HuH-7 (cell line): ENCODE measurements at places on chromosomes 3 and 15.

DNA sequence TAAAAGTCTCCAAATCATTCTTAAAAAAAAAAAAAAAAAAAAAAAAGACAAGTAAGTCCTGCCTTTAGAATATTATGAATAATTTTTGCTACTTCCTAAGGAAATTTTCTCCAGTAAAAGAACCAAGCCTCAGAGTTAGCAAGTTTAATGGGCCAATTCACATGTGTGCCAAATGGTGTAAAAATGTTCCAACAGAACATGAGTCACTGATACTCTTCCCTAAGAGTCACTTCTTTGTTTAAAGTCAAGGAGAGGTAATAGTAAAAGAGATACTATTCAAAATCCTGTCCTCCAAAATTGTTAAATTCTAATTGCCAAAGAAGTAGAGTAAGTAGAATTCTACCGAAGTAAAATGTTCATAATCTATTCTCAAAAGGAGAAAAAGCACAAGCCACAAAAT is 17.7 kb upstream of the CPA3 start:
- DNase-seq = no peak

DNA sequence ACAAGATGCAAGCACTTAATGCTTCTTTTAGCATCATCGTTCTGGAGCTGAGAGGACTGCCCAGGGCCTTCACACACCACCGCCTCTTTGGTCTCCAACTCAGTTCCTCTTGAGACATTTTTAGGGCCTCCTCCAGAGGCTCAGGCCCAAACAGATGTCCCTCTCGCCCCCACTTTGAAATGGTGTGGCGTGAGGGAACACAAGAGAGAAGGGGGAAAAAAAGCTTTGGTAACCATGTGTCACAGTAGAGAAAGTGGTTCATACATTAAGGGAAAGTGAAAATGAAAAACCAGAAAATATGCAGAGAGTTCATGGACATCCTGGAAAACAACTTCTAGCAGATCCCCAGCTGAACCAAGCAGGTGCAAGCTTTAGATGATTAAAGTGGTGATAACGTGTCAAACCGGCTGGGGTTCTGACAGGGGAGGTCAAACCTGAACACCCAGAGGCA is 33.1 kb upstream of the FOXP1 start:
- no peak for DNase-seq

DNA sequence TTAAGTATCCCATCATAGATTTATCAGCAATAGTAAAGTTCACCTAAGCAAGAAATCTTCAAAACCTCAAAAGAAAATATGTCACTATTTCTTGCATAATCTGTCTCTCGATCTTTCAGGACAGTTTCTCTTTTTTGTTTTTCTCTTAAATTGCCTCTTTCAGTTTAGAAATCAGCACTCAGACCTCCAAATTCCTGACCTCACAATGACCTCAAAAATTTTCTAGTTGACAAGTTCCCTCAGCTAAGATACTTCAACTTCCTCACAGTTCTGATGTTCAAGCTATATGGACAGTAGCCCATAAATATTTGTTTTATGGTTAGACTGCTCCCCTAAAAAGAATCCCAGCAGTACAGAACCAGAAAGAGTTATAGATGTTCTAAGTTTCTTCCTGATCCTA is 24.1 kb downstream of the SLC24A5 start:
- DNase-seq = no peak

DNA sequence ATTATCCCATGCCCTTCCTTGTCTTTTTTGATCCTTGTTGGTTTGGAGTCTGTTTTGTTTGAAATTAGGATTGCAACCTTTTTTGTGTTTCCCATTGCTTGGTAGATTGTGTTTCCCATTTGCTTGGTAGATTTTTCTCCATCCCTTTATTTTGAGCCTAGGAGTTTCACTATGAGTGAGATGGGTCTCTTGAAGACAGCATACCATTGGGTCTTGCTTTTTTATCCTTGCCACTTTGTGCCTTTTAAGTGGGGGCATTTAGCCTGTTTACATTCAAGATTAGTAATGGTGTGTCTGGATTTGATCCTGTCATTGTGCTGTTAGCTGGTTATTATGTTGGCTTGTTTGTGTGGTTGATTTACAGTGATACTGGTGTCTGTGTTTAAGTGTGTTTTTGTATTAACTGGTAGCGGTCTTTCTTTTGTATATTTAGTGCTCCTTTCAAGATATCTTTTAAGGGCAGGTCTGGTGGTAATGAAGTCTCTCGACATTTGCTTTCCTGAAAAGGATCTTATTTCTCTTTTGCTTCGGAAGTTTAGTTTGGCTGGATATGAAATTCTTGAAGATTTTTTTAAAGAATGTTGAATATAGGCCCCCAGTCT is 70.8 kb downstream of the AKAP13 start:
- no peak for DNase-seq

GRCh38 chr3:105647047-105647446 is 221.8 kb downstream of the CBLB start:
- no peak for DNase-seq

DNA sequence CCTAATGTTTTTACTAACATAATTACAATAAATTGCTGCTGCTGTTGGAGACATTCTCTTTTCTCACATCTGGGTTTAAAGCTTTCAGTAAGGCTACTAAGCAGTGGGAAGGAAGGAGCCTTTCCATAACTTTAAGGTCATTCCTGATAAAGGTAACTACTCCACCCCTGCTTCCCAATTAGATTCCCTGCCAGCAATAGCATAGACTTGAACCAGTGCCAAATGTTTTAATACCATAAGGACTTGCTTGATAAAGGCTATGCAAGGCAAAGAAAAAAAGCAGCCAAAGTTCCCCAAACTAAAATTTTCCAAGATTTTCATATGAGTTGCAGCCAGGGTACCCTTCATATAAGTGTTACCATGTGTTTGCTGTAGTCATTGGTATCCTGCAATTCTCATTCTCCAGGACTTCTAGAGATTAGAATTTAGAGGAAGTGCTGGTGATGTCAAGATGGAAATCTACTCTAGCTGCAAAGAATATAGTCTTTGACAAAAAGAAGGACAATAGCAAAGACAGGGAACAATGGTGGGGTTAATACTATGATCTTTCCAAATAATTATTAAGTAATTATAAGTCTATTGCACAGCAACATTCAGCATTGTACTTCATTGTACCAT is 106.1 kb downstream of the FILIP1L start:
- no peak for DNase-seq

DNA sequence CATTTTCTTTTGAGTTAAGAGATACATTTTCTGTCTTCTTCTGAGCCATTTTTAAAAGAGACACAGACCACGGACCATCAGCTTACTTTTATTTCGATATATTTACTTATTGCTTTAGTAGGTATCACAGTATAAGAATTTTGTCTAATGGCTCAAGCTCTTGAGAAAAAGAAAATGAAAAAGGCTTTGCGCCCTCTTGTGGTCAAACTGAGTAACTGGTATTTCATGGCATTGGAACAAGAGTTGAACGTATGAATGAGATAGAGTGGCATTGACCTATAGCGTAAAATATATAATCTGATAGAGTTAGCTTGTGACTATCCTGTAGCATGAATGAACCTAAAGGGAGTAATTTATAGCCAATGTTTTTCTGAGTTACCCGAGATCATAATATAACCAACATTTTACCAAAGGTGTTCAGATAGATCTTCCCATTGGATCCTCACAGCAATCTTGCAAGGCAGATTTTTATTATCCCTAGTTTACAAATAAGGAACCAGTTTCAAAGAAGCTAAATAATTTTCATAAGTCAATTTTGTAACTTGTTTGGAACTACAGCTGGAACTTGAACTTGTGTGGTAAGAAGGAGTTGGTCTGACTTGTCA is 154.6 kb downstream of the POLR2M start:
- peak; percentile 13 for DNase-seq
